AG04449 (cell line): ENCODE measurements at places on chromosomes 13 and 19.

- no peak for DNase-seq
Observed at GRCh38 chr19:27750391-27751043, 1462.4 kb downstream of the UQCRFS1 start.

GRCh38 chr13:110391273-110391672 lies 84.2 kb downstream of the COL4A2 start:
- no peak for DNase-seq

DNA sequence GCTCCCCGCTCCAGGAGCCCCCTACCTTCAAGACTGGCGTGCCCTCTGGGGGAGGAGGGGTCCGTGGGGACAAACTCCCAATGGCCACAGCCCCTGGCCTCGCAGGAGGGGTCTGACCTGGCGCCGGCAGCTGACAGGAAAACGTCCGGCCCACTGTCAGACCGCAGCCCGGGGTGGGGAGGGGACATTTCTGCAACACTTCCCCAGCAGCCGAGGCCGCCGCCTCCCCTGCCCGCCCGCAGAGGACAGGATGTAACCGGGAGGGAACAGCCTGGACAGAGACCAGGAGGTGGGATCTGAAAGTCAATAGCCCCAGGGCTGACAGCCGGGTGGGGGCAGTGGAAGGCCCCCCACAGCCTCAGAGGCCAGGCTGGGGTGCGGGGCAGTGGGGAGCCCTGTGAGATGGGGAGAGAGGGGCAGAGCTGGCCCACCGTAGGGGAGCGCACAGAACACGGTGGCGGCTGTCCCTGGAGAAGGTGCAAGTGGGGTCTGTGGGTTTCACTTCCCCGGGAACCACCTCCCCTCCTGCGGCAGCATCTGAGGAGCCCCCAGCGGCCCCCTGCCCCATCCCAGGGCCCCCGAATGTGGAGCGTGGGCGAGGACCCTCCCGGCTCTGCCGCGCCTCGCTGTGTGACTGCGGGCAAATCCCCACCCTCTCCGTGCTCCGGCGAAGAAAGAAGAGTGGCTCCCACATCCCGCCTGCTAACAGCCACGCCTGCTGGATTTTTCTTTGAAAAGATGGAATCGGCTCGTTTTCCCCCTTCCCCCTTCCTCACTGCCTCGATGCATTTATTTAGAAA lies at the start of gene PEAK3:
TSS of gene PEAK3 (minus strand) at position 114 of the 800 bp plus-strand sequence. CDS start 1,244 bp downstream, outside the sequence.
- no peak for DNase-seq

DNA sequence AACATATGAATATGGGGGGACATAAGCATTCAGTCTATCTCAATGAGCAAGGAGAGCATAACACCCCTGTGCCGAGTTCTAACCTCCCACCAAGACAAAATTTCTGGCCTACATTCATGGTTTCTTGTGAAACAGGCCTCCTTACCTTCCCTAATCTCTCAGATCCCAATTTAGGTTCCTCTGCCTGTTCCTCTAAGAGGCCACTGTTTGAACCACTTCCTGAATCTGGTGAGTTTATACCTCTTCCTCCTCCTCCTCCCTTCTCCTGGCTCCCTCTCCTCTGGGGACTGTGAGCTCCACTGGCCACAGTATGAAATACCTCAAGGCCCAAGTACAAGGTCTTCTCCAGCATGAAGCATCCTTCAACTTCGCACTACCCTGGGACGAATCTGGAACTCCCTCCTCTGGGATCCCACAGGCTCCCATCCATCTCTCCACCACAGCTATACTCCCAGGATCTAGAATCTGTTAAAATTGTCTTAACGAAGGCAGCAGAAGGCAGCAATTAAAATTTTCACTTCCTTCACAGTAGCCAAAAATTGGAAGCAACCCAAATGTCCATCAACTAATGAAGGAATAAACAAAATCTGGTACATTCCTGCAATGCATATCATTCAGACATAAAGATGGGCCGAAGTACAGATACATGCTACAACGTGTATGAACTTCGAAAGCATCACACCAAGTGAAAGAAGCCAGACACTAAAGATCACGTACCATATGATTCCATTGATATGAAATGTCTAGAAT lies 7.8 kb upstream of the SIGLECL1 start:
- DNase-seq: no peak

GRCh38 chr13:106028911-106029310 lies 506.6 kb downstream of the EFNB2 start:
- DNase-seq: no peak

DNA sequence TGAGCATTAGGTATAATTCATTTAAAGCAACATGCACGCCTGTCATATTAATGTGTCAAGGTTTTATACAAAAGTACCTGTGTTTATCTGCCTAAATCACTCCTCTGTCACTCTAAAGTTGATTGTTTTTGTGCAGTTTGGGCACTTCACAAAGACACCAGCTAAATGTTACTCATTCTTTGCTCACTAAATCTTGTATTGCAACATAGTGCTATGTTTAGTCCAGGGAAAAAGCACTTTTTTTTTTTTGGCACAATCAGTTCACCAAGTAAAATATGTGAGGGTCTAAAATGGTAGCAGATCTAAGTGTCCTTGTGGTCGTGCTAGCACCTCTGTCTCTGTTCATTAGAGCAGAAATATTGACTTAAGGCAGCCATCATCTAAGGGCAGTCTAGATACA lies 2526.7 kb upstream of the PCDH20 start:
- no peak for DNase-seq

- no peak for DNase-seq
Observed at GRCh38 chr19:1163283-1163933, 10.7 kb downstream of the SBNO2 start.

DNA sequence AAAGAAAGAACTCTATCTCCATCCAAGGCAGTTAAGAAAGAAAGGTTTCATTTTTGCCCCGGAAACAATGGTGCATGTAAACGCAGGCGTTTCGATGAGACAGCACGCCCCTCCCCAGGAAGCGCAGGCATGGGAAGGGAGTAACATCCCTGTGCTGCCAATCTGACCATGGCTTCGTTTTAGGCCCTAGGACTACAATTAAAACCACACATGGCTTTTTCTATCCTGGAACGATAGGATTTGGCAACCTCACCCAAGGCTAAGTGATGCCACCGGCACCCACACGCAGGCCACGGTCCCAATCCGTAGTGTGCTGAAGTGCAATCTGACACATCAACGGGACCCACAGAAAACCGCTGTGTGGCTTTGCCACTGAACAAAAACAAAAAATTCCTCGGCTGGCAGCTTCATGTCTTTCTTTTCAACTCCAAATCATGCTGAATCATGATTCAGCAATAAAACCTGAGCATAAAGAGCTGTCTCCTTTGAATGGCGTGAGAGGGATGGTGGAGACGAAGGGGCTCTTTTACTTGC lies 24.2 kb downstream of the RANBP3 start:
- DNase-seq: no peak

GRCh38 chr13:33367926-33368325 lies 82.4 kb upstream of the STARD13 start:
- no peak for DNase-seq
